ENCODE measurements at places on chromosomes 4 and X. TPM values are rescaled to one million over a fixed set of nuclear protein-coding genes. Genes with fewer than 3 reads are reported as not detected.

ITGB1BP2 gene
- polyA plus RNA-seq = 4.0 TPM

SSX2 gene
- polyA plus RNA-seq = 4.1 TPM

SPP1 gene
- polyA plus RNA-seq = not detected

TMSB15C gene
- not detected for polyA plus RNA-seq

DYNLT3 gene
- polyA plus RNA-seq = 6.7 TPM

CCDC160 gene
- polyA plus RNA-seq = not detected

ARHGEF38 gene
- not detected for polyA plus RNA-seq

GLA gene
- polyA plus RNA-seq = 72.9 TPM

ARX gene
- polyA plus RNA-seq = 0.03 TPM

LEF1 gene
- 30.3 TPM for polyA plus RNA-seq

ODAPH gene
- not detected for polyA plus RNA-seq

FREM3 gene
- polyA plus RNA-seq = not detected

GRCh38 chrX:1581132-1581531, 10.3 kb upstream of the AKAP17A start:
- no peak overlapping the region for H3K27ac ChIP-seq
- H3K4me3 ChIP-seq = no peak overlapping the region
- peak; percentile 68 for DNase-seq
- H3K27me3 ChIP-seq = no peaks in the 10 kb centered on the region
- H3K36me3 ChIP-seq = no peaks in the 10 kb centered on the region
- no peaks in the 10 kb centered on the region for H3K4me1 ChIP-seq

DNA sequence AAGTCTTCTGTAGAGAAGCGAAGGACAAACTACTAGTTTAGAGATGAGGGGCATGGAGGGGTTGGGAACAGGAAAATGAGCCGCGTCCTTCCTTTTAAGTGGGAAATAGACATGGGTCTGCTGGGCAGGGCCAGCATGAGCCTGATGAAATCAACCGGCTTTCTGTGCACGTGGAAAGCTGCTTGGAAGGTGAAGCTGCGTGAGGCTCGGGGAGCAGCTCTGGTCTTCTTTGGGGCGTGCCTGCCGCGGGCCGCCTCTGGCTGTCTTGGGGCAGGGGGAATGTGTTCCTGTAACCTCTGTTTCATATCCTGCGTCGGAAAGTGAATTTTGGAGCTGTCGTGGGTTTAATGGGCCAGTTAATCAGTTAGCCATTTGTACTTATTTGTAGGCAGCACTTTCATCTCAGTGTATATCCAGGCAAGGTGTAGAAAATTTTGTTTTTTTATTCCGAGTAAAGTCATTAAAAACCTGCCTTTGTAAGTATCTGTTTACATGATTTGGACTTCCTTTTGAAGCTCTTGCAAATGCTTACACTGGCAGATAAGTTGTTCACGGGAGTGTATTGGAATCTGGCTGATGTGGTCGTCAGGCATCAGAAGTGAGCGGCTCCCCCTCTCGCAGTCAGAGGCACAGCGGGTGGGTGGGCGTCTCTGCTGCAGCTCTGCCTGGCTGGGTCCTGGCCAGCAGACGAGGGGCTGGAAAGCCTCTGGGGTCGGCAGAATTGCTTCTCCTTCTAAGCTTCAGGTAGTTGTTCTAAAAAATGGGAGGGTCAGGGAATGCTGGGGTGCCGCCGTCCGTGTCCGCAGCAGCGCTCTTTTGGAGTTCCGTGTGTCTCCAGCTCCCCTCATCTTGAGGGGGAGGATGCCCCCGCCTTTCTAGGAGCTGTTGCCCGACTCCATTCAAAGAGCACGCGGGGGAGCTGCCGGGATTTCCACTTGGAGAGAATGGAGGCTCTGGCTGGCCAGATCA, 70.5 kb upstream of the HGFAC start:
- no peak overlapping the region for H3K4me3 ChIP-seq
- DNase-seq = no peak
- H3K4me1 ChIP-seq = no peaks in the 10 kb centered on the region
- H3K36me3 ChIP-seq = no peaks in the 10 kb centered on the region

DNA sequence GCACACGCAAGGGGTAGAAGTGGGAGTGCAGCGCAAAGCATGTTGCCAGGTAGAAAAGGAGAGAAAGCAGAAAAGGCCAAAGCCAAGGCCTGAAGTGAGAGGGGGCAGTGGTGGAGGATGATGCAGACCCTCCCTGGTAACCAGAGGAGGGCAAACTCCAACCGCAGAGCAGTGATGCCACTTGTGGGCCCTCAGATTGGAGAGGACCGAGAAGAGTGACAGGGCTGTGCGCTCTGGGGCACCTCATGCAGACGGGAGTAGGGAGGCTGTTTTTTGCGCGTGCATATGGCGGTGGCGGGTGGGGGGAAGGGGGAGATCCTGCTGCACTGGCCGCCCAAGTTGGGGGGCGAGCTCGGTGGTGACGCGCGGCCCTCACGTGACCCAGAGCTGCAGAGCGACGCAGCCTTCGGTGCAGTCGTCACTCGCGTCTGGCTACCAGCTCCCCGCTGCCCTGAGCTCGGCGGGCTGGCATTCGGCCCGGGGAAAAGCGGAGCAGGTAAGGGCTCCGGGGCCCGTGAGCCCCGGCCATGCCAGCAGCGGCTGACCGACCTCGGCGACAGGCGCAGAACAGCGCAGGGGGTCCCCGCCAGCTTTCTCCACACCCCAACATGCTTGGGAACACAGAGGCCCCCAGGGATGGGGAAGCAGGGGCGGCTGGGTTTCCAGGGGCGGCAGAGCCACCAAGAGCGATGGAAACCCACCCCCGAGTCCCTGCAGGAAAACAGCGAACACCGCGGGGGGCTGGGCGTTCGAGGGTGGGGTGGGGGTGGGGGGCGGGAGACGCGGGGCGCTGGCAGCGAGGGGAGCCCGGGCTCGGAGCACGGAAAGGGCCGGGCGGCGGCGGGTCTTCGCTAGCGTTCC, at the start of gene BEX3:
TSS of gene BEX3 (plus strand) at position 421 of the 861 bp plus-strand sequence. CDS start 984 bp downstream, outside the sequence.
- H3K4me1 ChIP-seq = no peaks in the 10 kb centered on the region
- H3K27me3 ChIP-seq = no peaks in the 10 kb centered on the region
- H3K4me3 ChIP-seq = no peak within 1 kb of the TSS
- no peak for DNase-seq

GRCh38 chr4:10115797-10116568, 616 bp downstream of the WDR1 start:
- peak overlapping the region; percentile 72 for H3K4me3 ChIP-seq
- H3K36me3 ChIP-seq = peaks cover 48% of the 10 kb centered on the region
- H3K27ac ChIP-seq = peak overlapping the region; percentile 89
- peak; percentile 85 for DNase-seq
- no peaks in the 10 kb centered on the region for H3K27me3 ChIP-seq
- peaks cover 24% of the 10 kb centered on the region for H3K4me1 ChIP-seq

DNA sequence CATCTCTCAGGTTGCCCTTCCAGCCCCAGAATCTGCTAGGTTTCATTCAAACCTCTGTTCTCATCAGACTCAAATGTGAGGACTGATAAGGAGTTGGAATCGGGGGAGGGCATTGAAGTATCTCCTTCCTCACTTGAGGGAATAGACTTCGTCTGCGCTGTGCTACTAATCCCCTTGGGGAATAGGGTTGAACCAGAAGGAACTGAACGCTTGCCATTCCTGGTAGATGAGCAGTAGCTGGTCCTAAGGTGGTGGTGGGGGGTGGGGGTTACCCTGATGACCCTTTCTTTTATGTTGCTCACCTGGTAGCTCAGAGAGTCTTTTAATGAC, 692 bp upstream of the SLC9A7 start:
- H3K4me1 ChIP-seq = peaks cover 12% of the 10 kb centered on the region
- no peak for DNase-seq
- H3K27ac ChIP-seq = no peak overlapping the region
- no peaks in the 10 kb centered on the region for H3K36me3 ChIP-seq

DNA sequence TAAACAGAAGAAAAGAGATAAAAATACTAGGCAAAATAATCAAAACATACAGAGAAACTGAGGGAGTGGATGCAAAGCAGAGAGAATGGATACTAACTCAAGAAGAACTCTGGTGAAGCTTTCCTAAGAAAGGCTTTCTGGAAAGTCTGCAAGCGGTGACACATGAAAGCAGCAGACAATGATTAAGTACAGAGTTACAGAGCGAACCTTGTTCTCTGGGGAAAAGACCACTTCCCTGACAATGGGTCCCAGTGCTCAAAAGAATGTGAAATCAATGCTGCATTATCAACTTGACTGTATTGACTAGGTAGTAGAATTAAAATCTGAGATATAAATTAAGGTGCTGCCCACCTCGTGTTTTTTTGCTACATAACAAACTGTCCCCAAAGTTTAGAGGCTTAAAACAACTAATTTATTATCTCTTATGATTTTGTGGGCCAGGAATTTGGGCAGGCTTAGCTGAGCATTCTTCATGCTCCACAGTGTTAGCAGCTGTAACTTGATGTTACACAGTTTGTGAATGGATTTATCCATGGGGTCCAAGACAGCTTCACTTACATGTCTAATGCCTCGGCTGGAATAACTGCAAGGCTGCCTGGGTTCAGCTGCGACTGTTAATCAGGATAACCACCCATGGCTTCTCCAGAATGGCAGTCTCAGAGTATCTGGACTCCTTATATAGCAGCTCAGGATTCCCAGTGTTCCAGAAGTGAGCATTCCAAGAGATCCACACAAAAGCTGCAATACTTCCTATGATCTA, 106.9 kb upstream of the INPP4B start:
- DNase-seq = no peak
- no peaks in the 10 kb centered on the region for H3K27me3 ChIP-seq
- no peak overlapping the region for H3K27ac ChIP-seq
- H3K4me1 ChIP-seq = no peaks in the 10 kb centered on the region
- H3K4me3 ChIP-seq = no peak overlapping the region

DNA sequence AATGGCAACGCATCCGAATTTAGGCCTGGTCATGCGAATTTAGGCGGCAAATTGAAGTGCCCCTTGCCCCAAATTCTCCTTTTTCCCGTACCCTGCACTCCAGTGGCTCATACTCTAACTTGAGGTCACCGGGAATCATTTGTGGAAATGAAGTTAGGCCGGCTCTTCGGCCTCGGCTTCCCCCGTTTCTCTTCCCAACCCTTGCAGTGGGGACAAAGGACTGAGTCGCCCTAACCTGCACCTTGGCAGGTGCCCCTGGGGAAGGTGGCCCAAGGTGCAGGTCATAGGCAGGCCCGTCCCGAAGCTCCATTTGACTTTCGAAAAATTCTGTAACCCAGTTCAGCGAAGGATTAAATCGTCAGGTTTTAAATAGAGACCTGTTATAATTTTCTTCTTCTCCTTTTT, 811 bp downstream of the SRD5A3 start:
- H3K4me3 ChIP-seq = peak overlapping the region; percentile 62
- no peaks in the 10 kb centered on the region for H3K27me3 ChIP-seq
- peaks cover 15% of the 10 kb centered on the region for H3K4me1 ChIP-seq
- DNase-seq = peak; percentile 24
- peaks cover 5% of the 10 kb centered on the region for H3K36me3 ChIP-seq

GRCh38 chr4:10577508-10578426, 106.8 kb downstream of the CLNK start:
- no peak overlapping the region for H3K27ac ChIP-seq
- H3K36me3 ChIP-seq = no peaks in the 10 kb centered on the region
- no peak overlapping the region for H3K4me3 ChIP-seq

- peaks cover 10% of the 10 kb centered on the region for H3K4me1 ChIP-seq
- H3K4me3 ChIP-seq = peak overlapping the region; percentile 85
- H3K27ac ChIP-seq = peak overlapping the region; percentile 79
- DNase-seq = peak; percentile 39
- H3K27me3 ChIP-seq = no peaks in the 10 kb centered on the region
- peaks cover 22% of the 10 kb centered on the region for H3K36me3 ChIP-seq
Measured at GRCh38 chr4:88522702-88523324, 763 bp downstream of the PYURF start.

DNA sequence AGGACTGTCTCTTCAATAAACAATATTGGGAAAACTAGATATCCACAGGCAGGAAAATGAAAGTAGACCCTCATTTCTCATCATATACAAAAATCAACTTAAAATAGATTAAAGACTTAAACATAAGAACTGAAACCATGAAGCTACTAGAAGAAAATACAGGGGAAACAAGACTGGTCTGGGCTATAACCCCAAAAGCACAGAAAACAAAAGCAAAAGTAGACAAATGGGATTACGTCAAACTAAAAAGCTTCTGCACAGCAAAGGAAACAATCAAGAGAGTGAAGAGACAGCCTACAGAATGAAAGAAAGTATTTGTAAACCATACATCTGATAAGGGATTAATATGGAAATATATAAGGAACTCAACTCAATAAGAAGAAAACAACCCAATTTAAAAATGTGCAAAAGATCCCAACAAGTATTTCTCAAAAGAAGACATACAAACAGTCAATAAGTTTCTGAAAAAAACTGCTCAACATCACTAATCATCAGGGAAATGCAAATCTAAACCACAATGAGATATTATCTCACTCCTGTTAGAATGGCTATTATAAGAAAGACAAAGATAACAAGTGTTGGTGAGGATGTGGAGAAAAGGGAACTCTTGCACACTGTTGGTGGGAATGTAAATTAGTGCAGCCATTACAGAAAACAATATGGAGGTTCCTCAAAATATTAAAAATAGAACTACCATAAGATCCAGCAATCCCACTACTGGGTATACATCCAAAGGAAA, 325.3 kb upstream of the RASGEF1B start:
- no peak for DNase-seq
- H3K36me3 ChIP-seq = no peaks in the 10 kb centered on the region
- H3K4me1 ChIP-seq = no peaks in the 10 kb centered on the region
- no peak overlapping the region for H3K4me3 ChIP-seq

- H3K27ac ChIP-seq = no peak overlapping the region
- no peaks in the 10 kb centered on the region for H3K36me3 ChIP-seq
- no peak overlapping the region for H3K4me3 ChIP-seq
Measured at GRCh38 chr4:121706595-121707021, 9.8 kb upstream of the ANXA5 start.

DNA sequence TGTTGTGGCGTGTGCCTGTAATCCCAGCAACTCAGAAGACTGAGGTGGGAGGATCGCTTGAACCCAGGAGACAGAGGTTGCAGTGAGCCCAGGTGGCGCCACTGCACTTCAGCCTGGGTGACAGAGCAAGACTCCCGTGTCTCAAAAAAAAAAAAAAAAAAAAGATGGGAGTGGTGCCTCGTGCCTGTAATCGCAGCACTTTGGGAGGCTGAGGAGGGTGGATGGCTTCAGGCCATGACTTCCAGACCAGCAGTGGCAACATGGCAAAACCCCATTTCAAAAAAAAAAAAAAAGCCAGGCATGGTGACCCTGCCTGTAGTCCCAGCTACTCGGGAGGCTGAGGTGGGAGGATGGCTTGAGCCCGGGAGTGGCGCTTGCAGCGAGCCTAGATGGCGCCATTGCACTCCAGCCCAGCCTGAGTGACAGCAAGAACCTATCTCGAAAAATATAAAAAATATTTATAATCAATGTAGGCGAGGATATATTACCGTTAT, 27.0 kb downstream of the EIF2S3 start:
- H3K27ac ChIP-seq = no peak overlapping the region
- H3K36me3 ChIP-seq = peaks cover 14% of the 10 kb centered on the region
- no peak for DNase-seq
- H3K4me3 ChIP-seq = no peak overlapping the region
- no peaks in the 10 kb centered on the region for H3K4me1 ChIP-seq

DNA sequence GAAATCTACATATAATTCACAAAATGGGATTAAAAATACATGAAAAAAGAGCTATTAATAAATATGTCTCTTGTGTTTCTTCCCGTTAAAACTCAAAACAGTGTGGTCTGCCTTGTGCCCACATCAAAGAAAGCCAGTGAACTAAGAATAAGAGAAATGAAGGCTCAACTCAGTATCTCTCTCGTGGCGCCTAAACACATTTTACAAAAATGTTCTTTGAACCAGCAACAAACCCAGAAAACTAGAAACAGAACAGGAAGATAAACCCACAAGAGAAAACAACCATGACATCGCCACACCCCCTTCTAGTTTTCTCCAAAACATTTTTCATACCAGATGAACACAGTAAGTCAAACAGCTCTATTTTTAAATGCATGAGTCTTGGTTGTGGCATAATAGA, 130.1 kb downstream of the DCHS2 start:
- H3K27me3 ChIP-seq = no peaks in the 10 kb centered on the region
- no peaks in the 10 kb centered on the region for H3K36me3 ChIP-seq
- H3K4me1 ChIP-seq = peaks cover 4% of the 10 kb centered on the region
- no peak overlapping the region for H3K27ac ChIP-seq
- H3K4me3 ChIP-seq = no peak overlapping the region
- no peak for DNase-seq
